Colonic mucosa (tissue), 4 donors: ENCODE measurements at places on chromosomes 3 and 15. TPM values are rescaled to one million over a fixed set of nuclear protein-coding genes. Genes with fewer than 3 reads are reported as not detected.

Gene TM4SF1
- total RNA-seq, result 30.8 TPM

Gene RPUSD2
- total RNA-seq, result 17.0 TPM

Gene ZNF501
- 3.0 TPM for total RNA-seq

Gene MSL2
- total RNA-seq, result 23.5 TPM

- no peak for DNase-seq
Measured at GRCh38 chr3:125187599-125187910, 25.0 kb downstream of the SLC12A8 start.

GRCh38 chr3:44762170-44762677 lies 630 bp downstream of the KIF15 start:
- no peak for DNase-seq
